ENCODE measurements at places on chromosomes 1 and 21. TPM values are rescaled to one million over a fixed set of nuclear protein-coding genes. Genes with fewer than 3 reads are reported as not detected.

The SF3B4 gene
- total RNA-seq: 10.2 TPM

DNA sequence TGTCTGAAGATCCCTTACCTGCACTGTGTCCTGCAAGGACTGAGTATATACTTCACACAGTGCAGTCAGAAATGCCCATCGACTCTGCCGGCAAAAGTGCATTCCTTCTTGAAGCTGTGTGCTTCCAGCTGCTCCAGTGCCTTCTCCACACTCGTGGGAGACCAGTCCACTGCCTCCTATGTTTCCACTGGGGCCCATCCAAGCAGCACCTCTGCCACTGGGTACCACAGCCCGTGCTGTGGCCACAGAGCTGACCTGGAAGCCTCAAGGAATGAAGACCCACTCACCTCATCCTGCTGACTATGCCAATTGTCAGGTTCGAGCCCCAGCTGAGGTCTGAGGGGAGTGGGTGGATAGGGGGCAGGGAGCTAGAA lies 108.1 kb downstream of the GDAP2 start:
- no peaks in the 10 kb centered on the region for H3K27me3 ChIP-seq
- H3K4me1 ChIP-seq: peaks cover 11% of the 10 kb centered on the region
- H3K36me3 ChIP-seq: no peaks in the 10 kb centered on the region
- no peak for DNase-seq
- no peak overlapping the region for H3K27ac ChIP-seq

DNA sequence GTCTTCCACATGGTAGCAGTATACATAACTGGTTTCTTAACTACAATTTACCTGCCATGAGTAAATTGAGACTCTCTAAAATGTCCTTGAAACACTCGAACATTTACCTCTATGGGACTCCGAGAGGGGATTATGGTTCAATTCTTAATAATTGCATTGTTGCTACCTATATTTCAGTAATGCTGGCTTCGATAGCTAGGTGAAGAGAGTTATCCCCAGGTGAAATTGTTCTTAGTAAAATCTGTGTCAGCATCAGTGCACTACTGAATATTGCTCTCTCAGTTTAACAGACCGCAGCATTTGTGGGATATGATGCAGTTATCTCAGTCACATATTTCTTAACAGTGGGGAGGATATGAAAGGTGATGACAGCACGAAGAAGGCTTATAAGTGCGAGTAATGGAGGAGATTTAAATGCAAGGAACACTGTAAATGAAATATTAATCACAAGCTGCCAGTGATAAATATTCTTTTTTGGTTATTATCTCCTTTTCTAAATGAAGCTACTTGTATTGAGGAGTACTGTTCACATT lies 801.9 kb downstream of the BRINP3 start:
- no peaks in the 10 kb centered on the region for H3K4me1 ChIP-seq
- H3K4me3 ChIP-seq: no peak overlapping the region
- H3K27me3 ChIP-seq: no peaks in the 10 kb centered on the region
- DNase-seq: no peak
- H3K36me3 ChIP-seq: no peaks in the 10 kb centered on the region

GRCh38 chr1:38285807-38286530 lies 239.4 kb upstream of the POU3F1 start:
- H3K27me3 ChIP-seq: no peaks in the 10 kb centered on the region
- no peak overlapping the region for H3K27ac ChIP-seq
- H3K36me3 ChIP-seq: no peaks in the 10 kb centered on the region
- H3K4me3 ChIP-seq: no peak overlapping the region
- H3K4me1 ChIP-seq: no peaks in the 10 kb centered on the region

The HMGCS2 gene
- total RNA-seq: not detected

The ZYG11A gene
- total RNA-seq: 9.3 TPM
